ENCODE measurements at places on chromosomes 5 and 9. TPM values are rescaled to one million over a fixed set of nuclear protein-coding genes. Genes with fewer than 3 reads are reported as not detected.

DNA sequence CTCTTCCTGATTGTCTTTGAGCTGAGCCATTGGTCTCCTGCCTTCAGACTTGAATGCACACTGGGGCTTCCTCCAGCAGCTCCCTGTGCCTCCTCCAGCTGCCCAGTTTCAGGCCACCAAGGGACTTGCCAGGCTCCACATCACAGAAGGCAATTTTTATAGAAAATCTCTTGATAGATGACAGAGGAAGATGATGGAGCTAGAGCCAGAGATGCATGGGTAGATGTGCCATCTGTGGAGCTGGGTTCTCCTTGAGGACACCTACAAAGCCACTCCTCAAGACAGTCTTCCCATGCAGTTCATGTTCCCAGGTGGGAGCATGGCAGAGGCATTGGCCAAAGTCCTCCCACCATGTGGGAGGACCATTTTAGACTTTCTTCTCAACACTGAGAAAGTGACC is 239.6 kb upstream of the IRX1 start:
- no peak for DNase-seq

- peak; percentile 79 for DNase-seq
Observed at GRCh38 chr9:87898151-87898550, 15.5 kb downstream of the SPATA31E1 start.

GRCh38 chr5:79305706-79306105 is 69.8 kb downstream of the JMY start:
- DNase-seq, result no peak

DNA sequence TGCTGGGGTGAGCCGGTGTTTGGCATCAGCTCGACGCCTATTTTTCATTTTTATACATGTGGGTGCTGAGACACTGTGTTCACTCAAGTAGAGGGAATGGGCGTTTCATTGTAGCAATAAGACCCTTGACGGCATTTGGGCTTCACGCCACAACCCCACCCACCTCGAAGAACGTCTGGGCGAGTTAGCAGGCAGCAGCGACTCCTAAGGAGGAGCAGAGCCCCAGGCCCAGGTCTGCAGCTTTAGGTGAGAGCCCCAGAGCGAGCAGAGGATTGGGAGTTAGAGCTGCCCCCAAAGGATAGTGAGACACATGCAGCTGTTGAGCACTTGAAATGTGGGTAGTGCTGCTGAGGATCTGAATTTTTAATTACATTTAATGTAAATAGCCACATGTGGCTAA is 1.6 kb upstream of the ZFP62 start:
- no peak for DNase-seq

RGS7BP gene
- not detected for total RNA-seq

All from HT1080 (cell line).